ENCODE measurements at places on chromosomes 3 and 15.

- peak; percentile 100 for DNase-seq
These were observed 559.8 kb upstream of the CBLB start for GRCh38 chr3:106428565-106428994.

GRCh38 chr15:100889385-100890050 is 9.9 kb downstream of the ALDH1A3 start:
- DNase-seq = peak; percentile 52

DNA sequence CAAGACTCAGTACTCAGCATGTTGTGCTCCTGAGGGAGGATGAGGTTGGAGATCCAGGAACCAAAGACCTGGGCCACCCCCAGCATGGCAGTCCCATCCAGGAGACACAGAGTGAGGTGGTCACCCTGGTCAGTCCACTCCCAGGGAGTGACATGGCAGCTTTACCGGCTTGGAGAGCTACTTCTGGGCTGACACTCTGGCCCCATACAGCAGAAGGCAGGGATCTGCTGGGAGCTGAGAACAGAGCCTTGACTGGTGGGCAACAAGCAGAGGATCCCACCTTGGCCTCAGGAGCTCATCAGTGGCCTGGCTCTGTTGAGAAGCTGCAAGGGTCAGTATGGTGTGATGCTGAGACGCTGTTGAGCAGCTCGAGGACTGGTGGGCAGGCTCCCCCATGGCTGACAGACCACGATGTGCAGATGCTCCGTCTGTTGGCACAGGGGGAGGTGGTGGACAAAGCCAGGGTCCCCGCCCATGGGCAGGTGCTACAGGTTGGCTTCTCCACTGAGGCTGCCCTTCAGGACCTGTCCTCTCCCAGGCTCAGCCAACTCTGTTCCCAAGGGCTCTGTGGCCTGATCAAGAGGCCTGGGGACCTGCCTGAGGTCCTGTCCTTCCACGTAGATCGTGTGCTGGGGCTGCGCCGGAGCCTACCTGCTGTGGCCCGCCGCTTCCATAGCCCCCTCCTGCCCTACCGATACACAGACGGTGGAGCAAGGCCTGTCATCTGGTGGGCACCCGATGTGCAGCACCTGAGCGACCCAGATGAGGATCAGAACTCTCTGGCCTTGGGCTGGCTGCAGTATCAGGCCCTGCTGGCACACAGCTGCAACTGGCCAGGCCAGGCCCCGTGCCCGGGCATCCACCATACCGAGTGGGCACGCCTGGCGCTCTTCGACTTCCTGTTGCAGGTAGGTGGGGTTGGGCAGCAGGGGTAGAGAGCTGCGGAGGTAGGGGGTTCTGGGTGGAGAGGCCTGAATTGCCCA is 53.8 kb downstream of the GASK1A start:
- no peak for DNase-seq

DNA sequence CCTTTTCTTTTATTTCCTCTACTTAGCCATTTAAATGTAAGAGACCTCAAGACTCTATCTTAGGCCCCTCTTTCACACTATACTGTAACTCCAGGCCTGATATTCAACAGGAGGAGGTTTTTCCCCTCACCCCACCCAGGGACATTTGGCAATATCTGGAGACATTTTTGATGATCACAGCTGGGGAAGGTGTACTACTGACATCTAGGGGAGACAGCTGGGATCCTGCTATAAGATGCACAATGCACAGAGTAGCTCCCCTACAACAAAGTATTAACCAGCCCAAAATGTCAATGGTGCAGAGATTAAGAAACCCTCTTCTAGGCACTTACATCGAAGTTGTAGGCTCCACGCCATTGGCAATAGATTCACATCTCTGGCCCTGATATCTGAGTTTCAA is 517.5 kb upstream of the UBE2E2 start:
- DNase-seq = no peak

DNA sequence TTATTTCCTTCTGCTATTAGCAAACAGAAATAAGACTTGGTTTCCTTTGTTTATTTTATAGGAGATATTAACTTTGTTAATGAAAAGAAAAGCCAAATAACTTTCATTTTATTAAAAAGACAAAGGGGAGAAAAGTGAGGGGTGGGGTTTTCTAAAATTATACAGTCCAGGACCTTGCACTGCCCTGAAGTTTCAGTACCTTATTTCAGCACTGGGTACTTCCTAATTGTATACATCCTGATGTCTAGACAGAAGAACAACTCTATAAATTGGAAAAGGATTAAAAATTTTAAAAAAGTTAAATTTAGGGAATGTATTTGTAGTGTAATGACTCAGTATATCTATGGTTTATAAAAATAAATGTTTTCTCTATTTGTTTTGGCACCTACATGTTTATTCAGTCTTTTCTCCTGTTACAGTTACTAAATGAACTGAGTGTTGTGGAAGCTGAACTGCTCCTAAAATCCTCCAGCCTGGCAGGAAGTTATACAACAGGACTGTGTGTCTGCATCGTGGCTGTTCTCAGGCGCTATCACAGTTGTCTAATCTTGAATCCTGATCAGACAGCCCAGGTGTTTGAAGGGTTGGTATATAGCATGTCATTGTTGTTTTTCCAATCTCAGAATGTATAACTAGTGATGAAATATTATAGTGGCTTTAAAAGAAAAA is 27.6 kb upstream of the P2RY13 start:
- DNase-seq = no peak

- DNase-seq = no peak
These were observed 818.6 kb downstream of the EPHA3 start for GRCh38 chr3:89925976-89926375.

DNA sequence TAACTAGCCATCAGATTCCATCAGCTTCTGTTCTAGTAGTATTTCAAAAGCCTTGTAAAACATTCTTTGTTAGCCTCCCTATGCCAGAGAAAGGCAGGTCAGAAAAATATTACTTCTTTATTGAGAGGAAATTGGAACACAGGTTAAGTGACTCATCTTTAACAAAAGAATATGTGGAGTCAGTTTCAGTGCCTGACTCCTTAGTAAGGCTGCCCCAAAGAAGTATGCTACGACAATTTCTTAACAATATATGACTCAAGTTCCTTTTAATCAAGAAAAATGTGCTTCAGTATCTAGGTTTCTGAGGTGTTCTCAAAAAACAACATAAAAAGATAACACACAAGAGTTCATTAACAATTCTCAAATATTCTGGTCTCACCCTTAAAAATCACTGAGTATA is 139.2 kb downstream of the VPS13C start:
- no peak for DNase-seq

DNA sequence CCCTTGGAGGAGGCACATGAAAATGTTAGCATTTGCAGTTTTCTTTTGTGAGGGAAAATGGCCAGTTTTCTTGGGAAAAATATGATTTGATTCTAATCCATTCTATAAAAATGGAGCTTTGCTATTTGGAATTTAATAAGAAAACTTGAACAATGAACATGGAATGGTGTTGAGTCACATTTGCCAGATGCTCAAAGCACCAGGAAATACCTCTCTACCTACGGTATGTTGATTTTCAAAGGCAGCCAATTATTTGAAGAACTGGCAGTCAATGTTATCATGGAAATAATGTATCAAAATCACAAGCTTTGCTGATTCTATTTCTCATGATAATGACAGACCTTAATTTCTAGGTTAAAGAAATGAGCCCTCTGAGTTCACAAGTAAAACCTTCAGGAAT is 14.9 kb downstream of the NME9 start:
- no peak for DNase-seq

- DNase-seq = no peak
These were observed 14.2 kb upstream of the SEMA3B start for GRCh38 chr3:50254577-50255250.

GRCh38 chr15:25727116-25727515 is 136.0 kb downstream of the ATP10A start:
- no peak for DNase-seq

DNA sequence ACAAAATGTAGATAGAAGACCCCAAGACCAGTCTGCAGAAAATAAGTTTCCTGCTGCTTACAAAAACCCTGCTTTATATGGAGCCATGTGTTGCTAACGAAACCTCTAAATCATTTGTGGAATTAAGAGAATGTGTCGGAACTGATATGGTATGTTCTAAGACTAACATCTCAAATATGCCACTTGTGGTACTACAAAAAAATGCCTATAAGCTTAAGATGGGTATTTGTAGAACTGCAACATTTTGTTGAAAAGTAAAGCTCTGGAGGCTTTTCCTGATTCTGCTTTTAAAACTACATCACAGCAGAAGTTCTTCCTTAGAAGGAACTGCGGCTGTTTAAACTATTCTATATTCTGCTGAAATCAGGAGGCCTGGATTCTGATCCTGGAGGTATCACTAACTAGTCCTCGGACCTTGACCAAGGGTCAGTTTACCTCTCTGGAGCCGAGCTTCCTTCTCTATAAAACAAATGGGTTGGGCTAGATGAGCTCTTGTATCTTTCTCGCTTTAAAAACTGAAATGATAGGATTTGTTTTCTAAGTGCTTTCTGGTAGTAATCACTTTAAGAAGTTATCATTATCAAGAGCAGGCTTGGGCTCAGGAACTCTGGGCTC is 74.9 kb downstream of the RAD18 start:
- peak; percentile 91 for DNase-seq

DNA sequence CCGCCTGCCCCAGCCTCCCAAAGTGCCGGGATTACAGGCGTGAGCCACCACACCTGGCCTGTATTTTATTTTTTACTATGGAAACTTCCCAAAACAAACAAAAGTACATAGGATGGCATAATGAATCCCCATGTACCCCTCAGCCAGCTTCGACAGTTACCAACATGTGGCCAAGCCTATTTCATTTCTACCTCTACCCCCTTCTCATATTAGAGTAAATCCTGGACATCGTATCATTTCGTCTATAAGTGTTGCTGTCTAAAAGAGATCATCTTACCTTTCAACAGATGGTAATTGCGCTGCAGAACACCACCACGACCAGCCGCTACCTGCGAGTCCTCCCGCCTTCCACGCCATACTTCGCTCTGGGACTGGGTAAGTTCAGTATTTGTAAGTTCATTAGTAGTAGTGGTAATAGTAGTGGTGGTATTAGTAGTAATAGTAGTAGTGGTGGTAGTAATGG is 44.9 kb downstream of the DLEC1 start:
- no peak for DNase-seq

GRCh38 chr3:107382631-107383030 is 5.4 kb downstream of the CCDC54 start:
- no peak for DNase-seq

- DNase-seq = peak; percentile 66
These were observed 116.1 kb upstream of the IL12A start for GRCh38 chr3:159872374-159873109.

DNA sequence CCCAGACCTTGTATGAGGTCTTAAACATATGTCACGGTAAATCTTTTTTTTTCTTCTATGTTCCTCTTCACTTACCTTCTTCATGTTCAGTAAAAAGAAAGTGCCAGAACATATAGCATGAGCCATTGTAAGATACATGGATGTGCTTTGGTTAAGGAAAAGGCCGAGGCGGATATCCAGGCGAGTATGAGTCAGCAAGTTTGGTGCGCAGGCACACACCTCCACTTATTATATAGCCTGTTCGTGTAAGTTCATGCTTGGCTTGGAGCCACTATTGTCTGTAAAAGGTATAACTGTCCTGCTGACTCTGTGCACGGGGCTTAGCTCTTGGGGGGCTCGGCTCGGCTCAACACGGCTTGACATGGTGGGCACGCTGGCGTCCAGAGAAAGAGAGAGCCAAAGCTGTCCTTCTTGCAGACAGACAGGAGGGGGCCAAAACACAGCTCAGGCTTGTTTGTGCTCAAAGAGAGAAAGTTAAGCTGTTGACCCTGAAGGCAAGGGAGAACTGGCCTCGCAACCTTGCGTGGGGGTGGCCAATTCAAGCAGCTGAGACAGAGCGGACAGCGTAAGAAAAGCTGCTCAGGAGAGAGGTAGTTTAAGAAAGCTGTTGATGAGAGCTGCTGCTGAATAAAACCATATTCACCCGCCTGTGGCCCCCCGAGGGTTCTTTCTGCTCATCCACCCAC is 251.2 kb downstream of the SLC9A9 start:
- no peak for DNase-seq

- no peak for DNase-seq
These were observed 111.4 kb downstream of the DLG1 start for GRCh38 chr3:197186887-197187588.

DNA sequence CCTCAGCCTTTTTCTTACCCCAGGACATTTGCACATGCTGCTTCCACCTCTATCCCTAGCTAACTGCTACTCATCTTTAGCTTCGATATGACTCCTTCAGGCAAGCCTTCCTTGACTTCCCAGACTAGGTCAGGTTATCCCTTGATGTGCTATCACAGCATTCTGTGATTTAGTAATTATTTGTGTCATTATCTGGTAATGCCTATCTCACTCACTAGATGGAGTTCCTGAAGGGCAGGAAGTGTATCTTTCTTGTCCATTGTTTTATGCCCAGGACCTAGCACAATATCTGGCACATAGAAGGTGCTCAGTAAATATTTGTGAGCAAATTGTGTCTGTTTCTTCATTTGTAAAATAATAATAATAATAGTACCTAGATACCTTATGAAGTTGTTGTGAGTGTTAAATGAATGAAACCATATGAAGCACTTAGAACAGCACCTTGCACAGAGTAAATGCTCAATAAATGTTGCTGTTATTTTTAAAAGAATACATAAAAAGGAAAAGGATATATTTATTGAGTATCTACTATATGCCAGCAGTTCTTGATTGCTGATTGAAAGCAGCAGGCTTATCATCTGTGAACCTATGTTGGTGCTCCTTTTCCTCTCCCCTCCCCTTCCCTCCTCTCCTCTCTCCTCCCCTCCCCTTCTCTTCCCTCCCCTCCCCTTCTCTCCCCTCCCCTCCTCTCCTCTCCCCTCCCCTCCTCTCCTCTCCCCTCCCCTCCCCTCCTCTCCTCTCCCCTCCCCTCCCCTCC is 31.5 kb downstream of the SQOR start:
- no peak for DNase-seq

- DNase-seq = no peak
These were observed 914 bp downstream of the ZIC4 start for GRCh38 chr3:147405231-147406027.

DNA sequence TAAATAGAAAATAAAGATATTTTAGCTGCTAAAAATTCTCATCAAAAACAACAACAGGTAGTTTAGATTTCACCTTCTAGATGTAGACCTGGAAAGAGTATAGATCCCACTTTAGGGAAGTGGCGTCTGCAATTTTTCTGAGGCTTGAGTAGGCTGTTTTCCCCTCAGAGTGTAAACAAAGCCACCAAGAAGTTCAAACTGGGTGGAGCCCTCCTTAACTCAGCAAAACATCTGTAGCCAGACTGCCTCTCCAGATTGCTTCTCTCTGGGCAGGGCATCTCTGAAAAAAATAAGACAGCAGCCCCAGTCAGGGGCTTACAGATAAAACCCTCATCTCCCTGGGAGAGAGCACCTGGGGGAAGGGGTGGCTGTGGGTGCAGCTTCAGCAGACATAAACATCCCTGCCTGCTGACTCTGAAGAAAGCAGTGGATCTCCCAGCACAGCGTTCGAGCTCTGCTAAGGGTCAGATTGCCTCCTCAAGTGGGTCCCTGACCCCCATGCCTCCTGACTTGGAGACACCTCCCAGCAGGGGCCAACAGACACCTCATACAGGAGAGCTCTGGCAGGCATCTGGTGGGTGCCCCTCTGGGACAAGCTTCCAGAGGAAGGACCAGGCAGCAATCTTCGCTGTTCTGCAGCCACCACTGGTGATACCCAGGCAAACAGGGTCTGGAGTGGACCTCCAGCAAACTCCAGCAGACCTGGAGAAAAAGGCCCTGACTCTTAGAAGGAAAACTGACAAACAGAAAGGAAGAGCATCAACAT is 259.6 kb downstream of the STXBP5L start:
- no peak for DNase-seq
